ENCODE measurements at places on chromosomes 12 and 14.

- DNase-seq = no peak
These were observed 117.5 kb downstream of the MDGA2 start for GRCh38 chr14:47557894-47558293.

DNA sequence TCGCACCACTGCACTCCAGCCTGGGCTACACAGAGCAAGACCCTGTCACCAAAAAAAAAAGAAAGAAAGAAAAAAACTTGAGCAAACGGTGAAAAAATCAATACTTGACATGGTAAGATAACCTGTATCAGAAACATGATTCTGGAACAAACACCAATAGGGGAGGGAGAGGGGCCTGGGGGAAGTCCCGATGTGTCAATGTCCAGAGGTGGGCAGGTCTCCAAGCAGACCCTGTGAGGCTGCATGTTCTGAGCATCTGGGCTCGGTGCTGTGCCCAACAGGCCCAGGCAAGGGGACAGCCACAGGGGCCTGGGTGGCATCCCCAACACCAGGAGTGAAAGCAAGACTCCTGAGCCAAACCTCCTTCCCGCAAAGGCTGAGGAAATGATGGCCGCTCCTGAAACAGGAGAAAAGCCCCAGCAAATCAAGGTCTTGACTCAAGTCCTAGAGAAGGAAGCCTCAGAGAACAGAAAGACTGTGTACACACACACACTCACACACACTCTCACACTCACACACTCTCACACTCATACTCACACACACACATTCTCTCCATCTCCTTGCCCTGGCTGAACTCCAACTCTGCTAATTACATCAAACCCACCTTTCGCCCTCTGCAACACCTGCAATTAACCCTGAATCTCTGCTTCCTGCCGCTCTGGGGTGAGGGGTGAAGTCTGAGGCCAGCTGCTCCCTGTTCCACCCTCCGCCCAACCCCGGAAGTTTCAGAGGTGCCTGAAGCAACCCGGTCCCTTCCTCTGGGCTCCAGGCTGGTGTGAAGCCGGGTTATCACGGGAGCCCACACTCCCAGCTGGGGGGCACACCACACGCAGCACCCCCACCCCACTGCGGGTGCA lies 20.4 kb downstream of the CCDC88C start:
- DNase-seq = peak; percentile 37

GRCh38 chr12:92349635-92350034 lies 204.0 kb upstream of the BTG1 start:
- no peak for DNase-seq

GRCh38 chr14:91149462-91149861 lies 35.6 kb downstream of the DGLUCY start:
- no peak for DNase-seq

GRCh38 chr12:52151153-52151836 lies 40.5 kb downstream of the KRT80 start:
- DNase-seq = no peak

DNA sequence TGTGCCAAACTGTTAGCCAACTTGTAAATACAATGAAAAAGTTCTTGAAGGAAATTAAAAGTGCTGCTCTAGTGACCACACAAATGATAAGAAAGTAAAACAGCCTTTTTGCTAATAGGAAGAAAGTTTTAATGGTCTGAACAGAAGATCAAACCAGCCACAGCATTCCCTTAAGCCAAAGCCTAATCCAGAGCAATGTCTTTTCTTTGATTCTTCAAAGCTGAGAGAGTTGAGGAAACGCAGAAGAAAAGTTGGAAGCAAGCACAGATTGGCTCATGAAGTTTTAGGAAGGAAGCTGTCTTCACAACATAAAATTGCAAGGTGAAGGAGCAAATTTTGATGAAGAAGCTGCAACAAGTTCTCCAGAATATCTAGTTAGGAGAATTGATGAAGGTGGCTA lies 213.8 kb downstream of the ATXN7L3B start:
- DNase-seq = no peak

DNA sequence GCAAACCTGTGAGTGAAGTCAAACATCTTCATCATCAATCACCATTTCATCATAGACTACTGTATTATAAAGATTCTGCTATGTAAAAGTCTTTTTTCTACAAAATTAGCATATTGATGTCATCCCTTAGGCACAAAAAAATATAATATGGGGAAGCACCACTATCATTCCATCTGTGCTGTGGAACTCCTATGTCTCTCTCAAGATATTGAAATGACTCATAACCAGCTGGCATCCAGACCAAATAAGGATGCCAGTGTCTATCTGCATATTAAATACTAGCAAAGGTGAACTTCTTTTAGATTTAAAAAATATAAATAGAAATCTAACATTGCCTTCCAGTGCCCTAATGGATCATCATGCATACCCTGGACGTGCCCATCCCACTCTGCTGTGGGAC lies 17.9 kb upstream of the DCAF5 start:
- no peak for DNase-seq

DNA sequence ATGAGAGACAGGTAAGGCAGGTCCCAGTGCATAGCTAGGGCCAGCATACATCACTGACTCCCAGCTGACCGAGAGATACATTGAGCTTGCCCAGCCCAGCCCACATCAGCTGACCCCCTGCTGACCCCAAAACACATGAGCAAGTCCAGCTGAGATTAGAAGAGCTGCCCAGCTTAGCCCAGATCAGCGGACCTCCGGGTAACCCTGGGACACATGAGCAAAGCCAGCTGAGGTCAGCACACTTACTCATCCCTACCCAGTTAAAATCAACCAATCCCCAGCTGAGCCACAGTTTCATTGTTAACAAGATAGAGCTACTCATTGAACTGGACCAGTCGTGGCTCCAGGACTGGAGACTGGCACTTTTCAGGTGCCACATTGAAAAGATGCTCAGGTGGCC lies 21.8 kb upstream of the FBXO34 start:
- no peak for DNase-seq

DNA sequence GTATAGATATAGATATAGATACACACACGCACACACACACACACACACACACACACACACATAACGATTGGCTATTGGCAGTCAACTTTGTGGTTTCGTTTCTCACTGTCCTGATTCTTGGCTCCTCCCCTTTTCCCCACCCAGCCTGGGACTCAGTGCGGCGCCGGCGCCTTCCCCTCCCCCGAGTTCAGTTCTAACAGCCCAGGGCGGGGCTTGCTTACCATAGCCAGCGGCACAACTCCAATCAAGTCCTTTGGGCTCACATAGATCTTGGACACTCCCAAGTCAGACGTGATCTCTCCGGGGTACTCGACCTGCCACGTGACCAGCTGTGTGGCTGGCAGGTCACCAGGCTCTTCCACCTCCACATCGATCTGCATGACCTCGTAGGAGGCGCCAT lies 484.1 kb downstream of the GLT1D1 start:
- no peak for DNase-seq

DNA sequence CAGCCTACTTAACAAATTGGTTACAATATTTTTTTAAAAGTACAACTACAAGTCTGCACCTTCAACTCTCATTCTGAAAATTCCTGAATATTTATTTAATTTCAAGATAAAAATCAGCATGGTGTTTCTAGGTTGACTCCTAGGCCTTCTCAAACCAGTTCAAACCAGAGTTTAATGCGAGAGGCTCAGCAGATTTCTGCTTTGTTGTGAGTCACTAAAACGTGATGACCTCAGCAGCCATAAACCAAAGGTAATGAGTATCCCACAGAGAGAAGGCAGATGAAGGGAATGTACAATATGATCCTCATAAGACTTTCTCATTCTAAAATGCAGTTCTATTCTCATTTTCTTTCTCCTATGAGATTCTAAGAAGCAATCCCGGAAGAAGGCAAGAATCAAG lies 1.5 kb downstream of the PRDM4 start:
- DNase-seq = no peak

- no peak for DNase-seq
These were observed 2.1 kb downstream of the SCAF11 start for GRCh38 chr12:45988264-45988663.

- DNase-seq = no peak
These were observed 22.8 kb downstream of the USP44 start for GRCh38 chr12:95528431-95528830.
